ENCODE measurements at places on chromosomes 4 and X.
A peak's percentile ranks its signal among the peaks of the same experiment; 100 is the strongest.

DNA sequence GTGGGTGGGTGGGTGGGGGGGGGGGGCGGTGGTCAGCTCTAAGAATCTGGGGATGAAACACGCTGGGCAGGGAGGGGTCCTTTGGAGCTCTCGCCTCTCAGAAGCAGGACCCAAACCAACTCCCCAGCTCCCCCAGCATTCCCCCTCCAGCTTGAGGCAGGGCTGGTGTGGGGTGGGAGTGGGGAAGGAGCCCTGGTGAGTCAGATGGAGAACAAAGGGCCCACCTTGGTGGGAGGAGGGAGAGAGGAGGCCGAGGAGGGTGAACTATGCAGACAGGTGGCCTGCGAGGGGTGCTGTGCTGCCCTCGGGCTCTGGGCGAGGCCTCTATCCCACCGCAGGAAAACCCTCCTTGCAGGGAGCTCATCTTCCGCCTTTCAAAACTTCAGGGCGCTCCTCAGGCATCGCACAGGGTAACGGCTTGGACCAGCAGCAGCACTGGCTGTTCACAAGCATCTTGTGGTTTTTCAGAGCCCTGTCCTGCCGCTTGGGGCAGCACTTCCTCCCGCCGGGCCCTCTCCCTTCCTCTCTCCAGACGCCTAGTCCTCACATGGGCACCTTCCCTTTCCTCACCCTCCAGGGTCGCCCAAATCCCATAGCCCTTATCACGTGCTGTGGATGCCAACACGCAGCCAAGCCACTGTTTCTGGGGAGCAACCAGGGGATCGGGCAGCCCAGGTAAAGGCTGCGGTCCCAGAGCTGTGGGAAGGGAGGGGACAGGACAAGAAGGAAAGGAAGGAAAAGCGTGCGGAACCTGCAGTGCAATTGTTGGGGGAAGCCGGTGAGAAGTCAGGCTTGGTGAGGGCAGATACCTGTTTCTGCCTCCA lies 34.0 kb upstream of the GRPEL1 start:
- no peak overlapping the region for H3K27ac ChIP-seq
- peaks cover 11% of the 10 kb centered on the region for H3K4me1 ChIP-seq
- peaks cover 18% of the 10 kb centered on the region for H3K27me3 ChIP-seq
- no peaks in the 10 kb centered on the region for H3K36me3 ChIP-seq

GRCh38 chr4:109434007-109434971 lies 674 bp downstream of the SEC24B start:
- H3K27ac ChIP-seq: peak overlapping the region; percentile 56
- peak overlapping the region; percentile 83 for H3K4me3 ChIP-seq
- H3K36me3 ChIP-seq: peaks cover 2% of the 10 kb centered on the region

DNA sequence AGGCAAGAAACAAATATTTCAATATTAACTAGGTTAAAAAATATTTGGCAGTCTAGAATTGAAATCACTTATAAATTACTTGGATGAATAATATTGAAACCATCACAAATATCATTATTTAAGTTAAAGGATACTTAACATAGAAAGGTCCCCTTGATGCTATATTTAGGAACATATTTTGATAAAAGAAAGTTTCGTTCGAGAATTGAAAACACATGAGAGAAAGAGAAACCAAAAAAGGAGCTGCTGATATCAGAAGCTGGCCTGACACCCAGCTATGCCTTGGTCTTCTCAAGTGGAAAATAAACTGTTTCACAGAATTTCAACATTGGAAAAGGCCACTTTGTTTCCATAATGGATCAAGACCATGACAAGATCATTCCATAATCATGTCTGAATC lies 762.4 kb downstream of the DMD start:
- peak overlapping the region; percentile 32 for H3K4me3 ChIP-seq
- peaks cover 21% of the 10 kb centered on the region for H3K4me1 ChIP-seq
- DNase-seq: no peak
- H3K36me3 ChIP-seq: peaks cover 10% of the 10 kb centered on the region
- H3K27me3 ChIP-seq: peaks cover 6% of the 10 kb centered on the region

DNA sequence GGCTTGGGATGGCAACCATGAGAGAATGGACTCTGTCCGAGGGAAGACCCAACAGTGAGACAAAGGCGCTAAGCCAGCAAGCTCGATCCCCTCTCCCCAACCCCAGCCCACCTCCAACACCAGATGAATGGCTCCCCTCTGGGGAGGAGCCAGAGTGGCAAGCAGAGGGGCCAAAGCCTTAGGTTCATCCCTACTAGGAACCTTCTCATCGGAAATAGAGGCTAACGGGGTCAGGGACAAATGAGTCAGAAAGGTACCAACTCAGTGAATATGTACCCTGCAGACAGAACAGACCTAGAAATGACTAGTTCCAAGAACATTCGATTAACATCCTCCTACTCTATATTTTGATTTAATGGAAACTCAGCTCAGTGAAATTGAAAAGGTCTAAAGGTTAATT lies 73.9 kb downstream of the NSG1 start:
- no peak for DNase-seq
- H3K4me3 ChIP-seq: no peak overlapping the region
- no peaks in the 10 kb centered on the region for H3K27me3 ChIP-seq
- H3K4me1 ChIP-seq: no peaks in the 10 kb centered on the region
- H3K27ac ChIP-seq: no peak overlapping the region

GRCh38 chr4:88283661-88284438 lies 511 bp downstream of the PPM1K start:
- H3K27me3 ChIP-seq: no peaks in the 10 kb centered on the region
- peak overlapping the region; percentile 92 for H3K4me3 ChIP-seq
- peak; percentile 67 for DNase-seq
- H3K27ac ChIP-seq: peak overlapping the region; percentile 99

- no peak overlapping the region for H3K27ac ChIP-seq
- no peak overlapping the region for H3K4me3 ChIP-seq
- H3K4me1 ChIP-seq: no peaks in the 10 kb centered on the region
- H3K27me3 ChIP-seq: no peaks in the 10 kb centered on the region
- no peak for DNase-seq
Observed at GRCh38 chrX:121635141-121635540, 587.7 kb downstream of the GLUD2 start.

DNA sequence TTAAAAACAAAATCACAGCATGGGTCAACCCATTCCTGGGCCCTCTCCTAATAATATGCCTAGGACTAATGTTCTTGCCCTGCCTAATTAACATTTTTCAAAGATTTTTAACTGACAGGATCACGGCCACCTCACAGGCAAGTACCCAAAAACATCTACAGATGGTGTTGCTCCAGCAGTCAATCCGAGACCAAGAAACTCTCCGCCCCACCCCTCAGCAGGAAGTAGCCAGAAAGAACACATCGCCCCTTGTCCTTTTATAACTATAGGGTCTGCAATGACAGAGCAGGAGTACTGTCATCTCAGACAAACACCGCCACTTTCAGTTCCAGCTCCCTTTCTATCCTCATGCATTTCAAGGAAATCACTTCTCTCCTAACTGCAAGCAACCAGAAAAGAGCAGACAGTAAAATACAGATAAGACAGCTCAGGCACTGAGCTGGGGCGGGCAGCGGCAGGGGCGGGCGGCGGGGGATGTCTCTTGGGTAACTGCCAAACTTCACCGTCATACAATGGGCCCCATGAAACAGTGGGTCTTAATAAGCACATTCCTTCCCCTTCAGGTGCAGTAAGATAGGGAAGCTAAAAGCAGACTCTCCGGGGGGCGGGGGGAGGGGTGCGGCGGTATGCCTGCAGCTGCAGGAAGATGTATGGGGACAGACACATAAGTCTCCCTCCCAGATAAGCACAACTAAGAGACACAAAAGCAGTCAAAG lies 67.4 kb downstream of the ZNF182 start:
- H3K27ac ChIP-seq: no peak overlapping the region
- H3K4me3 ChIP-seq: peak overlapping the region; percentile 73
- no peak for DNase-seq
- no peaks in the 10 kb centered on the region for H3K36me3 ChIP-seq
- no peaks in the 10 kb centered on the region for H3K27me3 ChIP-seq

GRCh38 chrX:68672581-68673318 lies 25.3 kb downstream of the STARD8 start:
- DNase-seq: no peak
- no peaks in the 10 kb centered on the region for H3K36me3 ChIP-seq
- no peaks in the 10 kb centered on the region for H3K27me3 ChIP-seq
- no peak overlapping the region for H3K27ac ChIP-seq
- no peaks in the 10 kb centered on the region for H3K4me1 ChIP-seq

DNA sequence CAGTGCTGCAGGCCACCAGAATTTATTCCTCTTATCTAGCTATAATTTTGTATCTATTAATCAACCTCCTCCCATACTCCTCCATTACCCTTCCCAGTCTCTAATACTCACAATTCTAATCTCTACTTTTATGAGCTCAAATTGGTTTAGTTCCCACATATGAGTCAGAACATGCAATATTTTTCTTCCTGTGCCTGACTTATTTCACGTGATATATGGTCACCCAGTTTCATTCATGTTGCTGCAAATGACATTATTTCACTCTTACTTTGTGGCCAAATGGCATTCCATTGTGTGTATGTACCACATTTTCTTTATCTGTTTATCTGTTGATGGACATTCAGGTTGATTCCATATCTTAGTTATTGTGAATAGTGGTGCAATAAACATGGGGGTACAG lies 483.5 kb downstream of the ACTRT1 start:
- H3K36me3 ChIP-seq: no peaks in the 10 kb centered on the region
- H3K27me3 ChIP-seq: no peaks in the 10 kb centered on the region
- no peaks in the 10 kb centered on the region for H3K4me1 ChIP-seq
- H3K27ac ChIP-seq: no peak overlapping the region

DNA sequence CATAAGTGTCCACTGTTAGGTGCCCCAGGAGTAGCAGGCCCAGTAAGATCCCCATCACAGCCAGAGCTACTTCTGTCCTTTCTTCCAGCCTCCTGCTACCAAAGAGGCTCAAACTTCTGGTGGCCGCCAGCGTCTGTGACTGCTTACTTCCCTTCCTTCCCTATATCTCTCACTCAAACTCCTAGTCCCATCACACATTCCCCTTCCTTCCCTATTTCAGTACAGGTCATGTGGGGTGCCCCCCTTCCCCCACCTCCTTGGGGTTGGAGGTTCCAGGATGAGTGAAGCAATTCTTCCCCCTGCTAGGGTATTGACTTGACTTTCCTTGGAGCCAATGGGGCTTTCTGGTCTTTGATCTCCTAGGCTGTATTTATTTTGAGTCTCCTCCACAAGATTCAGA lies at the start of gene VSIG4:
Gene VSIG4 (minus strand): TSS at position 137 of the 400 bp plus-strand sequence. CDS start 82 bp downstream, at position 55.
- no peak for DNase-seq
- no peak within 1 kb of the TSS for H3K4me3 ChIP-seq
- H3K27me3 ChIP-seq: no peaks in the 10 kb centered on the region
- peaks cover 4% of the 10 kb centered on the region for H3K4me1 ChIP-seq
- no peak within 1 kb of the TSS for H3K27ac ChIP-seq

- H3K27me3 ChIP-seq: no peaks in the 10 kb centered on the region
- H3K27ac ChIP-seq: no peak overlapping the region
- H3K4me1 ChIP-seq: peaks cover 9% of the 10 kb centered on the region
- no peak for DNase-seq
Observed at GRCh38 chr4:146347822-146348221, 133.5 kb downstream of the REELD1 start.

DNA sequence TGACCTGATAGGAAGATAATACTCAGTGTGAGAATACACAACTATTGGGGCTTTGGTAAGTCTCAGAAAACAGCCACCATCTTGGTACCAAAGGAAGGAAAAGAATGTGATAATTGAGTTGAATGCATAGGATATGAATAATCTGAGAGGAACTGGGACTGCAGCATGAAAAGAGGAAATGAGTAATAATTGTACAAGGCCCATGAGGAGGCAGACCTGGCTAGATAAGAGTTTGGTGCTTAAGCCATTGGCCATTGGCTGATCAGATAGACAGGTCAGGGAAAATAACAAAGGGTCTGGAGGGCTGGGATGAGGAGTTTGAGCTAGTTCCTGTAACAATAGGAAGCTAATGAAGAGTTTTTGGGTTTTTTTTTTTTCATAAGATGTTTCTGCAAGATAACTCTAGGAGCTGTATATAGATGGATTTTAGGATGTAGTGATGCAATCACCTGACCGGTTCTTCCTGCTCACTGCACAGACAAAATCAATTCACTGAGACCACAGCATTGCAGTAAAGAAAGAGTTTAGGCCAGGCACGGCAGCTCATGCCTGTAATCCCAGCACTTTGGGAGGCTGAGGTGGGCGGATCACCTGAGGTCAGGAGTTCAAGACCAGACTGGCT lies 5.3 kb upstream of the TRMT2B start:
- peaks cover 11% of the 10 kb centered on the region for H3K4me1 ChIP-seq
- no peaks in the 10 kb centered on the region for H3K36me3 ChIP-seq
- no peaks in the 10 kb centered on the region for H3K27me3 ChIP-seq
- H3K4me3 ChIP-seq: no peak overlapping the region

DNA sequence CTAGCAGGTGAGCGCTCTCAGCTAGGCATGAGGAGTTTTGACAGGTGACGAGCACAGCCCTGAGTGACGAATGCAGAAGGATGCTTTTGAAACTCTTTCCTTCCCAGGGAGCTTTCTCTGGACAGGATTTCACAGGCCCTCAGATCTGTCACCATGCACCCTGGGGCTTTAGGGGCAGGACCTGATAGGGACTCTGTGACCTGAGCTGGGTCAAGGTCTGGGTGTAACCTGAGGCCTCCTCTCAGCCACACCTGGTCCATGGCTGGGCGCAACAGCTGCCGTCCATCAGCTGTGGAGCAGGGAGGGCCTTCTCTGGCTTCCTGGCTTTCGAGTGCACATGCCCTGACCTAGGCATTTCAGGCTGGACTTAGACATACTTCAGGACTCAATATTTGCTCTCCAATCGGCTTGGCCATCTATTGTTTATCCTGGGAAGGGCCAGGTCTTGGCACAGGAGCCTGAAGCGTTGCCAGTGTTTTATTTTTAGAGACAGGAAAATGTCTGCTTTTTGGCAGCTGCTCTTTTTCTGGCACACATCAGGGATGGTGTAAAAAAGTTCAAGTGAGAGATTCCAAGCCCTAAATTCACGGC lies 56.4 kb downstream of the C4orf51 start:
- no peak overlapping the region for H3K4me3 ChIP-seq
- no peaks in the 10 kb centered on the region for H3K36me3 ChIP-seq
- no peaks in the 10 kb centered on the region for H3K4me1 ChIP-seq
- no peak for DNase-seq
- H3K27ac ChIP-seq: no peak overlapping the region

GRCh38 chr4:55336138-55337034 lies 9.7 kb upstream of the SRD5A3 start:
- H3K4me3 ChIP-seq: no peak overlapping the region
- no peak for DNase-seq
- H3K36me3 ChIP-seq: no peaks in the 10 kb centered on the region
- H3K27ac ChIP-seq: peak overlapping the region; percentile 6
- H3K27me3 ChIP-seq: peaks cover 16% of the 10 kb centered on the region

DNA sequence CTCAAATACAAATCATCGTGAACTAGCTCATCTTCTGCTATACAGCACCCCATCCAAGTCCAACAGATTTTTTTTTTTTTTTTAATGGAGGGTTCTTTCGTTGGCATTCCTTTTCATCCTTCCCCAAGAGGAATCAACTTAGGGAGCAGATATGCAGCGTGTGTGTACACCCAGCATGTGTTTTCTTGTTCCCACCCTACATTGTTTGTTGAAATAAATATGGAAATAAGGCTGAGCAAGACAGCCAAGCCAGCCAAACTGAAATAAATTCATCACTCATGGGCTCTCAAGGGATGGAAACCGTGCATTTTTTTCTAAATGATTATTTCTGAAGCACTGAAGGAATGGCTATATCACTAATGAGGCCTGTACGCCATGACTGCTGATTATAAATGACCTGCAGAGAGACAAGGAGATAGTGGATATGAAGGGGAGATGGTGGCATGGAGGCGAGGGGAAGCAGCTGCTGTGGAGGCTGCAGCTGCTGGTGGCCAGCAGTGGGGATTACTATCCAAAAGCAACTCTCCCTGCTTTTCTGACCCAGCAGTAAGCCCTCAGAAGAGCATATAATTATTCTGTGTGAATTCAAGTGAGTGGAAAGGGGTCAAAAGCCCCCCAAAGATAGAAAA lies 173.9 kb downstream of the MGST2 start:
- no peaks in the 10 kb centered on the region for H3K4me1 ChIP-seq
- H3K36me3 ChIP-seq: no peaks in the 10 kb centered on the region
- no peak overlapping the region for H3K4me3 ChIP-seq
- no peaks in the 10 kb centered on the region for H3K27me3 ChIP-seq
- DNase-seq: no peak

- no peak overlapping the region for H3K4me3 ChIP-seq
Observed at GRCh38 chrX:122252454-122252853, 931.6 kb upstream of the GRIA3 start.
